EH (cell line): ENCODE measurements at places on chromosomes 7 and 10.
A peak's percentile ranks its signal among the peaks of the same experiment; 100 is the strongest.

GRCh38 chr7:92790992-92791391, 45.4 kb downstream of the CDK6 start:
- peak; percentile 90 for DNase-seq

DNA sequence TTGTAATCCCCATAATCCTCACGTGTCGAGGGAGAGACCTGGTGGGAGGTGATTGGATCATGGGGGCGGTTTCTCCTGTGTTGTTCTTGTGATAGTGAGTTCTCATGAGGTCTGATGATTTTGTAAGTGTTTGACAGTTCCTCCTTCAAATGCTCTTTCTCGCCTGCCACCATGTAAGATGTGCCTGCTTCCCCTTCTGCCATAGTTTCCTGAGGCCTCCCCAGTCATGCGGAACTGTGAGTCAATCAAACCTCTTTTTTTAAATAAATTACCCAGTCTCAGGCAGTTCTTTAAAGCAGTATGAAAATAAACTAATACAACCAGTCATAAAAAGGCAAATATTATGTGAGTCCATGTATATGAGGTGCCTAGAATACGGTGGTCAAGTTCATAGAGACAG, 87.5 kb downstream of the FRMD4A start:
- DNase-seq: no peak

DNA sequence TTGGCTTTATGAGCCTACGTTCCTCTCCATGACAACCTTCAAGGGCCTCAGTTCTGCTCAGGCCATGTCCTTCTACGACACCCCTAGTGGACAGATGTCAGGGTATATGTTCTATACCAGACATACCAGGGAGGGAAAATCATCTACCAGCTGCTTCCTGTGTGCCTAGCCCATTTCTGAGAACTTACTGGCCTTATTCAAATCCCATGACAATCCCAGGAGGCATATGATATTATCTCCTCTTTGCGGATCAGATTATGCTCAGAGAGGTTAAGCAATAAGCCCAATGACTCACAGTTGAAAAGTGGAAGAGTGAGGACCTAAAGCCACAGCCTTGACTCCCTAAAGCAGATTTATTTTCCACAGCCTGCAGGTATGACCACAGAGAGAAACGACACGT, 139.3 kb downstream of the GLI3 start:
- peak; percentile 87 for DNase-seq

GRCh38 chr10:14087566-14087965, 243.2 kb downstream of the FRMD4A start:
- DNase-seq: no peak

- no peak for DNase-seq
These were observed 74.2 kb upstream of the ZNF716 start for GRCh38 chr7:57375783-57376182.
